SJCRH30 (cell line): ENCODE measurements at places on chromosomes 2 and 18. TPM values are rescaled to one million over a fixed set of nuclear protein-coding genes. Genes with fewer than 3 reads are reported as not detected.

MPP4 gene
- 0.05 and 0.24 TPM in 2 replicates for total RNA-seq

DNA sequence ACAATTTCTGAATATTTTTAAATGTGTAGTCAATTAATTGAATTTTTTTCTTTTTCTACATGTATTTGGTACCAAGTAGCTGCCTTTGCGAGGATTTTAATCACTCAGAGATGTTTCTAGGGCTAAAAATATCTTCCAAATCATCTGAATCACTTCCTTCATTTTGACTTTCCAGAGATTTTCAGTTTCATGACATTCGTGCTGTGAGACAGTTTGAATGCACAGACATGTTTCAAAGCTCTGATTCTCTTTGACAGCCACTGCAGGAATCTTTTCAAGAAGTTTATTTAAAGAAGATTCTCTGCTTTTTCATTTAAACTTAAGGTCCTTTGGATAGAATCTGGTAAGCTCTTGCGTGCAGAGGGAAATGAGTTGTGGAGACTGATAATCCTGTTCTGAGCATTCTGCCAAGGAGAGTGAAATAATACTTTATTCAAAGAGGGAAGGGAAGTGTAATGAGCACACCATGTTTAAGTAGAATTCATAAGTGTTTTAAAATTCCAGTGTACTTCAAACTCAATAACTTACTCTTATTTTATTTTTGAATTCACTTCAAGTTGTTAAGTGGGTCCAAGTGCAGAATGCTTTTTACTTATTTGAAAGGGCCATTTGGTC, 9.7 kb downstream of the CYBRD1 start:
- DNase-seq, result no peak

REEP1 gene
- total RNA-seq, result 2.1 and 2.3 TPM in 2 replicates

- no peak for DNase-seq
Observed at GRCh38 chr2:197450465-197450864, 2.9 kb upstream of the COQ10B start.

RAPH1 gene
- 22.1 and 25.7 TPM in 2 replicates for total RNA-seq

GRCh38 chr18:11872479-11873136, 21.4 kb downstream of the CHMP1B start:
- DNase-seq, result peak; percentile 66

SKA1 gene
- total RNA-seq, result 41.1 and 49.9 TPM in 2 replicates
